ENCODE measurements at places on chromosomes 13 and 19.

DNA sequence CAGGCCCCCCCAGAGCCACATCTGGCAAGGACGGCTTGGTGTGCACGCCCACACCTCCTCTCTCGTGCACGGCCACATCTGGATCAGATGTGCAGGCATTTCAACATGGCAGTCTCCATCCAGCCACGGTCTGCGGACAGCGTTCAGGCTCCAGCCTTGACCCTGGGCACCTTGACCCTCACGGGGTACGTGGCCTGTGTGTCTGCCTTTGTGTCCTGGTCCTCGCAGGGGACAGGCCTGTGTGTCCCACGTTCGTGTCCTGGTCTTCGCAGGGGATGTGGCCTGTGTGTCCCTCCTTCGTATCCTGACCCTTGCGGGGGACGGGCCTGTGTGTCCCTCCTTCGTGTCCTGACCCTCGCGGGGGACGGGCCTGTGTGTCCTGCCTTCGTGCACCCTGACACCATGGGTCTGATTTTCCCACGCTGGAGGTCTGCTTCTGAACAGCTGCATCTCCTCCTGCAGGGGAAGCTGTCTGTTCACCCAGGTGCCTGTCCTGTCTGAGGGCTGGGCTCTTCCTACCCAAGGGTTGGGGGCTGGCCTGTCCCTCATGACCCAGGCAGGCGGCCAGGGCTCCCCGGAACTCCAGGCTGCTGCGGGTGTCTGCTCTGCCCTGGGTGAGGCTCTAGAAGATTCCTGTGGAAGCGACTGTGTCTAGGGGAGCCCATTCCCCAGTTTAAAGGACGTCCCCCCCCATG lies 25.3 kb downstream of the RASA3 start:
- DNase-seq = no peak

GRCh38 chr19:58474997-58475713 lies 997 bp upstream of the ZNF446 start:
- DNase-seq = no peak

GRCh38 chr13:106367361-106367971 lies 168.0 kb downstream of the EFNB2 start:
- DNase-seq = no peak

- no peak for DNase-seq
These were observed 50.2 kb downstream of the MTMR6 start for GRCh38 chr13:25237083-25237482.

DNA sequence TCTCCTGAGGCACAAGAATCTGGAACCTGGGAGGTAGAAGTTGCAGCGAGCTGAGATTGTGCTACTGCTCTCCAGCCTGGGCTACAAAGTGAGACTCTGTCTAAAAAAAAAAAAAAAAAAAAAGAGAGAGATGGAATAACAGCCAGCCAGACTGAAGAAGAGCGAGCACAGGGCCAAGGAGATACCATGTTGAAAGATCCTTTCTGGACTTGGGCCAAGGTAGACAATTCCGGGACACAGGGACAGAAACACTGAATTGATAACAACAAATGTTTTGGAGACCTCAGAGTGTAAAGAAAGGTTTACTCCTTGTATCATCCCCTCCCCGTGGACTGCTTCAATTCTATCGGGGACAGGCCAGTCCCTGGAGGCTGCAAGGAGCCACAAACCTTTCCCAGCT lies 4.6 kb downstream of the LPAR2 start:
- no peak for DNase-seq

DNA sequence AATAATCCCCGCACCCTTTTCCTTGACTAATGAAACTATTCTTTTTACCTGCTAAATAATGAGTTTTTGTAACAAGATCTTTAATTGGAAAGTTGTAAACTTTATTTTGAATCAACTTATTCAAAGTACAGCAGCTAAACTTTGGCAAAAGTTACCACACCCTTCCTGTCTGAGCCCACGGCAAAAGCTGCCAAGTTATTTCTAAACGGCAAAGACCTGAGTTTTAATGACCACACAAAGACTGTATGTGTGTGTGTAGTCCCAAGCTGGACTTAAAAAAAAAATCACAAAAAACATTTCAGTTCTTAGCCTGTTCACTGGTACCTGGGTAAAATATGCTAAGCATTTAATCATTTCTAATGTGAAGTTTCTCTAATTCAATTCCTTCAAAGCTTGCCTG lies 60.7 kb downstream of the ZAR1L start:
- DNase-seq = no peak
